ENCODE measurements at places on chromosomes 12 and 14.

GRCh38 chr14:99247101-99247729, 24.8 kb downstream of the BCL11B start:
- no peak for DNase-seq

DNA sequence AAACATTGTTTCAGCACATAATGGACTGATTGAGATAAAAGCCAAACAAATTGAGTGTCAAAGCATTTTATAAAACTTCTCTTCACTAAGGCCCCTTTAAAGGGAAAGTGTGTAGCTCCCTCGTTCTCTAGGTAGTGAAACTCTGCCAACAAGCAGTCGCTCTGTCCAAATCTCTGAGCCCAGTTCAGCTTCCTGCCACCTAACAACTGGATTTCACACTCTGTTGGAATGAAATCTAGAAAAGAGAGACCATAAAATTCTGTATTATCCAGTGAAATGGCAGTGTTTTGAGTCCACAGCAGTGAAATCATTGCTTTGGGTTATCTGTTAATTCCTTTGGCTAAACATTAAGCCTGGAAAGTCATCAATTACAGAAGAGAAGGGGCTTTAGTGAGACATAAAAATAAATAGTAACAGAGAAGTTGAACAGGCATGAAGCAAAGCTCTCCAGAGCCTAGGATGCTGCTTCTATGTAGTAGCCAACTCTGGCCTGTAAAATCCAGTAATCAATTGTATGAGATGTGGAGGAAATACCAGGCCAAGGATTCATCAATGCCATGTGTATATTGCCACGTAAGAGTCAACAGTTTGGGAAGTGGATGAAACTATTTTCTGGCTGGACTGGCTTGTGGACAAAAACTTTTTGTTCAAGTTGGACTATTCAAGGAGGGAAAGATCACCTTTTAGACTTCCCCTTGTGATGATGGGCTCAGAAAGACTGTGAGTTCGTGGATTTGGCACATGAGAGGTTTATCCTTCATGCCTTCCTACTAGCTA, 122.5 kb downstream of the WIF1 start:
- DNase-seq = no peak

DNA sequence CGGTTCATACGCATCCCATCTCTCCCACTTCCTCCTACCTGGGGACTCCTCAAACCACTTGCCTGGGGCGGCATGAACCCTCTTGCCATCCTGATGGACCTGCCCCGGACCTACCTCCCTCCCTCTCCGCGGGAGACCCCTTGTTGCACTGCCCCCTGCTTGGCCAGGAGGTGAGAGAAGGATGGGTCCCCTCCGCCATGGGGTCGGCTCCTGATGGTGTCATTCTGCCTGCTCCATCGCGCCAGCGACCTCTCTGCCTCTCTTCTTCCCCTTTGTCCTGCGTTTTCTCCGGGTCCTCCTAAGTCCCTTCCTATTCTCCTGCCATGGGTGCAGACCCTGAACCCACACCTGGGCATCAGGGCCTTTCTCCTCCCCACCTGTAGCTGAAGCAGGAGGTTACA, 3.6 kb downstream of the WNT1 start:
- DNase-seq = no peak

GRCh38 chr14:54908190-54908589, 5.6 kb upstream of the GCH1 start:
- peak; percentile 28 for DNase-seq

GRCh38 chr12:115806000-115806399, 471.5 kb downstream of the MED13L start:
- no peak for DNase-seq

- no peak for DNase-seq
Measured at GRCh38 chr12:56257071-56257470, 1.1 kb downstream of the ANKRD52 start.

DNA sequence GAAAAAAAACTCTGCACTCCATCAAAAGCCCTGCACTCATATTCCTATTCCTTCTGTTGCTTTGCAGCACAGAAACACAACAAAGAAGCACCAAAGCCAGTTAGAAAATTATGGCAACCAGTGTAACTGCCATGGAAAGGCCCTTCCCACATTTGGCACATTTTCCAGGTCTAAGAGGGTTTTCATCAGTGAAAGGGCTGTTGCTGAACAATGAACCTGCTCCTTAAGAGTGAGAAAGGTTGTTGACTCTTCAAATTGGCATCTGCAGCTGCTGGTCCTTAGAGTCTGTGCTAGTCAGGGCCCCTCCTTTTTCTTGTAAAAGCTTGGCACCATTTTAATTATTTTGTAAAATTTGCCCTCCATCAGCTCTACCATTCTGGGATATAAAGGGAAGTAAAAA, 378.7 kb upstream of the KITLG start:
- no peak for DNase-seq

DNA sequence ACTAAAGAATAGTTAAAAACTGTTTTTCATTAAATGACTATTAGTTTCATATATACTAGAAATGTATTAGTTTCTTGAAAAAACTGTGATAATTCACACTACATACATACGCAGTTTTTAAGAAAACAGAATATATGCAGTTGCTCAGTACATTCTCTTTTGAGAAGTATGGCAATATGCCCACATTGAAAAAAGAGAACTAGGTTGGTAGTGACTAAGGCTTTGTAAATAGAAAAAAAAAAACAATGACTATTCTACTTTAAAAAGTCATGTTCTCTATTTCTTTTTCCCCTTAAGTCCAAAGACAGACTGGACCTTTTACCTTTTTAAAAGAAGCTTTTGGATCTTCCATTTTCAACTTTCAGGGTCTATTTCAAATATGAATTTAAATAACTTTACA, 25.0 kb downstream of the SNX6 start:
- DNase-seq = no peak

GRCh38 chr14:105201925-105202513, 20.9 kb upstream of the NUDT14 start:
- peak; percentile 10 for DNase-seq

GRCh38 chr12:52327830-52328500, 6.8 kb upstream of the KRT83 start:
- no peak for DNase-seq

- DNase-seq = no peak
Measured at GRCh38 chr12:32604565-32604964, 74.5 kb upstream of the DNM1L start.

- no peak for DNase-seq
Measured at GRCh38 chr12:131442337-131442918, 268.5 kb upstream of the SFSWAP start.

GRCh38 chr14:77832297-77832696, 32.4 kb downstream of the ADCK1 start:
- DNase-seq = no peak

DNA sequence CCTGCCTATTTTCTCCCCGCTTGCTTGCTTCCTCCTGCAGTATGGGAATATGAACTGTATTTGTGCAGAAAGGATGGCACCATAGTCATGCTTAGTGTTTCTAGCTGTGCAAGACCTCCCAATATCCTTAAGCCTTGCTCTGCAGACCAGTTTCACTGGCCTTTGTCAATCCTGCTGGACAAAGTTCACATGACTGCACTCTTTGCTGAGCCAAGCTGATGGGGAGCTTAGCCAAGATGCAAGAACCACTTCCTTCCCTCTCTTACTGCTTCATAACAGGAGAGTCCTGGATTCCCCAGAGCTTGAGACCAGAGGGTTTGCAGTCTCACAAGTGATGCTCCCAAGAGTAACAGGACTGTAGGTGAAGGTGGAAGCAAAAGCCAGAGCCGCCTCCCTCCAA, 3.8 kb downstream of the ASIC1 start:
- DNase-seq = no peak

DNA sequence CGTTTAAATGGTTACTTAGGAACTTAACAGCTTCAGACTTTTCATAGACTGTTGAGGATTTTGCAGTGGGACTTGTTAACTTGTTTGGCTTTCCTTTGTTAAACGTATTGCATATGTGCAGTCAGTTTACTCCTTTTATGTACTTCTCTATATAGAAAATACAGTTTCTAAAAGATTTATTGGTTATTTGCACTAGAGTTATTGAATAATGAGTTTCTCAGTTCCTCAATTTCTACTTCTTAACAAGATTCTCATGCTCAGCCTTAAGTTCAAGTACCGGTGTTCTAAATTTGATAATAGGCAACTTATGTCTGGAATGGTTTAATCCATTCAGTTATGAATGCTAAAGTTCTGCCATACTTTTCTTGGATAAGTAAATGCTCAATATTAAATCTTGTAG, 919 bp downstream of the PSMA3 start:
- no peak for DNase-seq

- DNase-seq = no peak
Measured at GRCh38 chr12:122790393-122791075, 16.2 kb downstream of the CCDC62 start.

DNA sequence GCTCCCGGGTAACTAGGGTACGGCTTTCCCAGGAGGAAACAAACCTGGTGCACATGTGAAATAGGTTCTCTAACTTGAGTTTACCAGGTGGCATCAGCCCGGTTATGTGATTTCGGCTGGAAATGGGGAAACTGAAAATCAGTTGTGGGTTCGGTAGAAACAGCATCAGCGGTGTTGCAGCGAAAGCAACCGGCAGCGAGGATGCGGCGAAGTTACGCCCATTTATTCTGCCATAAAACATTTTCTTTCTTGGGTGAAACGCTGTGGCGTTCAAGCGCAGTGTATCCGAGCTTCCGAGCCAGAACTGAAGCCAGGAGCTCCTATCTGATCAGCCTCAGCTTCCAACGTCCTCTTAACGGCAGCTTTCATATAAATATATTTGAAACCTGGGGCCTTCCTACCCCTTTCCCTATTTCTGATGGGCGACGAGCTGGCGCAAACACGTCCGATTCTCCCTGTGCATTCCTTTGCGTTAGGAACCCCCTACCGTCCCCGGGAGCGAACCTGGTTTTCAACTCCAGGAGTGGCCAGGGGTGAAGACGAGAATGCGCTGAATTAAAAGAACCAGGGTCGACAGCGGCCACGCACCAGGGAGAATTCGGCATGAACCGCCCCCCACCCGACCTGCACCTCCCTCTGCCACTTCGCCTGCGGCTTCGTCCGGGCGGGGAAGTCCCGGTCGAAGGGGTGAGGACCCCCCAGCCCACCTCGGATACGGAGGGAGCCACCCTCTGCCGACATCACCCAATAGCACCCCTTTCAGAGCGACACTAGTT, 1.6 kb downstream of the DPF3 start:
- peak; percentile 20 for DNase-seq

DNA sequence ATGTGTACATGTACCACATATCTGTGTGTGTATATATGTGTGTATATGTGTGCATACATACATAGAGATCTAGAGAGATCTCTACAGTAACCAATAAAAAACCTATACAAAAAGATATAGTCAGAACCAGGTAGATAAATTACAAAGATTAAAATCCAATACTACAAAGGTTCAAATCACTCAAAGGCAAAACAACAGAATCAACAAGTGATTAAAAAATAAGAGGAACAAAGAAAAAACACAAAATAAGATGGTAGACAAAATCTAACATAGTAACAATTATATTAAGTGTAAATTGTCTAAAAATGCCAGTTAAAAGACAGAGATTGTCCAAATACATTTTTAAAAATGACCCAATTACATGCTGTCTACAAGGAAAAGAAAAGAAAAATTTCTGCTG, 83.6 kb downstream of the R3HDM2 start:
- DNase-seq = no peak

- DNase-seq = no peak
Measured at GRCh38 chr14:20848316-20848954, 42.8 kb upstream of the RNASE3 start.

GRCh38 chr12:99983456-99984258, 1.1 kb downstream of the ANKS1B start:
- DNase-seq = no peak

DNA sequence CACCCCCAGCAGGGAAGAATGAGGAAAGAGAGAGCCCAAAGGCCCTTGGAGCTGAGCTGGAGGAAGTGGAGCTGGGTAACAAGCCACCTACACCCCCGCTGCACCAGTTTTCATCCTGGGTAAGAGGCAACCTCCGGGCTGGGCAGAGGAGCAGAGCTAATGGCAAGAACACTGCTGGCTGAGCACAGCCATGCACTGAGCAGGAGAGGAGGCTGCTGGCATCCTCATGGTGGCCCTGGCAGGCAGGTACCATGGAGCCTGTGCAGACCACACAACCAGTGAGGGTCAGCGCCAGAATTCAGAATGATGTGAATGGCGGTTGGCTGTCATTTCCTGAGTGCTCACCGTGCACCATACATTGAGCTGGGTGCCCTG, 29.7 kb downstream of the PLEKHH1 start:
- DNase-seq = no peak

DNA sequence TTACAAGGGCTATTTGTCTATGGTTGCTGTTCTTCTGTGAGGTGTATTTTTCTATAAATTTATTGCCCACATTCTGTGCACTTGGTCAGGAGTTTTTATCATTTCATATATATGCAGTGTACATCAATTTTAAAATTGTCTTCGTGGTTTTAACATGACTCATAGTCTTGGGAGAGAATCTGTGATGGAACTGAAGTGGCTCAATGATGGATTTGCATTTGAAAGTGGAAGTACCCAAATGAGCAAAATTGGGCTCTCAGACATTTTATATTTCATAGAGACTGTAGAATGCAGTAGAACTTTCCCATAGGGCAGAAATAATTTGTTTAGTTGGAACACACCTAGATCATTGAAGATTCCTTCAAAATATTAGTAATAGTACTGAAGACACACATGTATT, 1.9 kb upstream of the SCFD1 start:
- DNase-seq = peak; percentile 16

GRCh38 chr12:110197003-110197402, 72.8 kb downstream of the IFT81 start:
- DNase-seq = no peak

DNA sequence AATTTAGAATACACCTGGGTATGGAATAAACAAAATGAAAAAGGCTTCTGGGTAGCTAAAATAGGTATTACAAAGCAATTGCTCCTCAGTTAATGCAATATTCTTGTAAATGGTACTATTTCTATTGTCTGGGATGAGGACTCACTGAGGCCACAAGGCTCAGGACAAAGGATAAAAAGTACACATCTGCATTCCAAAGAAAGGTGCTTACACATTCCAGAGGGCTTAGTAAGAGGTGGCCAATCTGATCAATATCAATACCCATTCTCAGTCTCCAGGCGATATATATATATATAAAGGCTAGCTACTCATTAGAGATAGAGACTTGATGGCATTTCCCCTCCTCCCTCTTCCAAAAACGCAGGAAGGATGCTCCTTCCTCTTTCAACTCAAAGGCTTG, 43.8 kb downstream of the ATXN7L3B start:
- no peak for DNase-seq

GRCh38 chr12:49233842-49234526, 30.9 kb upstream of the TUBA1C start:
- peak; percentile 18 for DNase-seq

Measured in CD4-positive, alpha-beta T cell treated with Interleukin-2 at 100 ng/mL for 4 hours (primary cell).